NCI-H2081 (cell line): ENCODE measurements at places on chromosomes 5 and 9.

- no peak for DNase-seq
Observed at GRCh38 chr5:37886242-37886905, 46.5 kb upstream of the GDNF start.

GRCh38 chr9:35852876-35853865, 17.0 kb downstream of the OR13J1 start:
- DNase-seq = no peak

DNA sequence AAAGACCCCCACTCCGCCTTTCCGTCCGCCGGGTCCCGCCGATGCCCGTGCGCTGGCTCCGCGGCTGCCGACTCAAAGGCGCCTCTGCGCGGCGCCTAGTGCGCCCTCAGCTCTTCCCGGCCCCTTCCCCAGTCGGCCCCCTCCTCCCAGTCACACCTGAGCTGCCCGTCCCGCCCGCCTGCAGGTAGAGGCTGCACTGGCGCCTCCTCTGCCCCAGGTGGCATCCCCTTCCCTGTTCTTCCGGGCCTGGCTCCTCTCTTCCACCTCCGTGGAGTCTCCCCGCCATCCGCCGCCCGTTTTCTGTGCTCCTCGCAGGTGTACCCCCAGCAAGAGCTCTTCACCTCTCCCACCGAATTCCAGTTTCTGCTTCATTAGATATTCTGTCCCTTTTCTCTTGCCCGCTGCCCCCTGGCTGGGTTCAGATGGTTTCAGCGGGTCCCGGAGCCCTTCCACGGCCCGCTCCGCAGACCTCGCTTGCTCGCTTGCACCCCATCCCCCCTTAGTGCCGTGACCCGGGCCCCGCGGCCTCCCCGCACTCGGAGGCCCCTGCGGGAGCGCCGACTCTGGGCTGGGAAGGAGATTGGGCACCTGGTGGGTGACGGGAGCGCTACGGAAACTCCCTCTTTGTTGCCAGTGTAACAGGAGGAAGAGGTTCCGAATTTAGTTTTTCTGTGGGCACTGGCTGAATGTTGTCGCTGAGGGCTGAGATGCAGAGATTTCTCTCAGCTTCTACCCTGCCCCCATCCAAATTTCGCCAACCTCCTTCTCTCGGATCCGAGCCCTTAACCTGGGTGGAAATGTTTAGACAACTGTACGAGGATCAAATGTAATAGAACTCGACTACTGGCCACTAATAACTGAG, 809 bp downstream of the SLC44A1 start:
- DNase-seq = peak; percentile 49

DNA sequence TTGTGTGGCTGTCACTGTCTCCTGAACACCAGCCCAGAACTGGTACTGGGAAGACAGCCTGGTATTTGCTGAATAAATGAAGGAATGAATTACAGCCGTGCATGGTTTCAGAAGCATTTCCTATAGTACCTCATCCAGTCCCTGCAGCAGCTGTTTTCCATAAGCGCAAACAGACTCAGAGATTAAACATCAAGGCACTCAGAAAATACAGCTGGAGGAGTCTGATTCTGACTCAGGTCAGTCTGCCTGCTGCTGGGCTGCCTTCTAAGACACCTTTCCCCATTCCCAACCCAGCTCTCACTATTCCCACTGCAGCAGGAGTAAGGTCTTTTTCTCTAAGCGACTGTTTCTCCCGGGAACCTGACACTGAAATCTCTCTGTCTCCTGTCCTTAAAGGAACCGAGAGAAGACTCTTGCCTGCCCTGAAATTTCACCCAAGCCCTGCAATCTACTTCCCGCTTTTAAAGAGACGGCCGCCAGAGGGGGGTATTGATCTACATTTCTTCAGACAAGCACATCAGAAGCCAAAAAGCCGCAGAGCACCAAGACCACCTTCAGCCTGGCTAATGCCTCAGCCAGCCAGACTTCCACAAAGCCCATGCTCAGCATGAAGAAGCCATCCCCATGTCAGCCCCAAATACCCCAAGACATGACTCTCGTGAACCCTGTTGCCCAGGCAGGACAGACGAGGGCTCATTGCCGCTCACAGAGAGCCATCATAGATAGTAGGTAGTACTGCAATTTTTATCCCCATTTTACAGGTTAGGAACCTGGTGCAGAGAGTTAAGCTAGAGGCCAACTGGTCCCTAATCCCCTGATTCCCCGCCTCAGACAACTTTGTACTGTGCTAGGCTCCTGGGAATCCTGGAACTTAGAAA, 5.4 kb upstream of the FOXI1 start:
- no peak for DNase-seq

DNA sequence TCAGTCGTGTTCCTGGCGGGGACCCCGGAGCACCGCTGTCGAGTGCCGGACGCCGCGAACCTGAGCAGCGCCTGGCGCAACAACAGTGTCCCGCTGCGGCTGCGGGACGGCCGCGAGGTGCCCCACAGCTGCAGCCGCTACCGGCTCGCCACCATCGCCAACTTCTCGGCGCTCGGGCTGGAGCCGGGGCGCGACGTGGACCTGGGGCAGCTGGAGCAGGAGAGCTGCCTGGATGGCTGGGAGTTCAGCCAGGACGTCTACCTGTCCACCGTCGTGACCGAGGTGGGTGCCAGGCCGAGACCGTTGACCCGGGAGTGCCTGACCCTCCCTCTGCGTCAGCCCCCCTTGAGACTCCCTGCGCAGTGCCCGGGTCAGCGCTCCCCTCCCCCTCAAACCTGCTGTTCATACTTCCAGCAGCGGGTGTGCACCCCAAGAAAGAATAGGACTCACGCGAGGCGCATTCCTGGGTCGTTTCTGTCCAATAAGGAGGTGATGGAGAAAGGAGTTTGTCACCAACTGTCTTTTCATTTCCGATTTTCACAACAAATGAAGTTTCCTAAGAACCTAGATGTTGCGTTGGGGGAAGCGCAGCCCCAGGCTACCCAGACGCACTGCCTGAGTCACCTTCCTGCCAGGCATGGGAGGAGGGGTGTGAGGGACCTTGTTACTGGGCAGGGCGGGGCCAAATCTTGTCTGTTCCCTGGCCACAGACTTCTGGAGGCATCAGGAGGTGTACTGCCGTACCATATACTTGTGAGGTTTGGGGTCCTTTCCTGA, 722 bp downstream of the SLC22A4 start:
- no peak for DNase-seq

- peak; percentile 19 for DNase-seq
Observed at GRCh38 chr5:116553366-116553765, 21.3 kb downstream of the SEMA6A start.

DNA sequence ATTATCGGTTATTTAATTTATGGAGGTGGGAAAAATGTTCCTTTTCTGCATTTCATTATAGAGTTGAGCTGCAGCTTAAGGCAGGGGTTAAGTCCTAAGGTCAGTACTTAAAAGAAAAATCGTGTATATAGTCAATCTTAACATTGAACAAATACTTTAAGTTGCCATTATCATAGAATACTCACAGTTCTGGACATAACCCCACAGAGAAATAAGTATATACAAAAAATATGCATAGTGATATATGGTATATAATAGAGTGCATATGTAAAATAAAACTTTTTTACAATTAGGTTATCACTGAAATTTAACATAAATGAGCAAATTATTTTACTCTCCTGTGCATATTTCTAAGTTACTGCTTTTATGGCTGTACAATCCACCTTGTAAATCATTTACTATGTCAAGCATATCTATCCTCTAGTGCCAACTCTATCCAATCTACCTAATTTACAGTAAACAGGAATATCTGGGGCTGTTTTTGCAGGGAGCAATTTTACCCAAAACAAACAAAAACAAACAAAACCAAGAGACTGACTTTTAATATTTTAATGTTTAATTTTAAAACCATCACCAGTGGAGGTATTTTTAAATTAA, 28.8 kb downstream of the TTC39B start:
- DNase-seq = no peak

- DNase-seq = no peak
Observed at GRCh38 chr9:108662091-108662875, 193.5 kb downstream of the ACTL7B start.

DNA sequence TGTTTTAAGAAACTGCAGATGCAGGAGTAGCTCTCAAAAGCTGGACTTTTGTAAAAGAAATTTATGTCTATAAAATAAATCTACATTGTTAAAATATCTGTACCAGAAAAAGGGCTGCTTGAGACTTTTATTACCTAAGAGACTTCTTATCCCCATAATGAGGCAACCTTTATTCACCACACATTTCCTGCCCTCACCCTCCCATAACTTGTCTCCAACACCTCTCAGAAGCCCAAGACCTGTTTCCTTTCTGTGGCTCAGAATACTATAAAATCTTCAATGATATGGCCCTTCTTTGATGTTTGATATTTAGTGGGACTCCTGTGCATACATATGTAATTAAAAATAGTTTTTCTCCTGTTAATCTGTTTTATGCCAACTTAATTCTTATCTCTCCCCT, 141.5 kb upstream of the FER start:
- no peak for DNase-seq

- no peak for DNase-seq
Observed at GRCh38 chr5:9198394-9198793, 347.5 kb downstream of the SEMA5A start.

GRCh38 chr5:65822710-65823109, 100.7 kb downstream of the NLN start:
- DNase-seq = no peak

- DNase-seq = no peak
Observed at GRCh38 chr5:10637944-10638343, 74.1 kb downstream of the ANKRD33B start.

GRCh38 chr5:43225649-43226245, 33.7 kb downstream of the NIM1K start:
- DNase-seq = no peak

DNA sequence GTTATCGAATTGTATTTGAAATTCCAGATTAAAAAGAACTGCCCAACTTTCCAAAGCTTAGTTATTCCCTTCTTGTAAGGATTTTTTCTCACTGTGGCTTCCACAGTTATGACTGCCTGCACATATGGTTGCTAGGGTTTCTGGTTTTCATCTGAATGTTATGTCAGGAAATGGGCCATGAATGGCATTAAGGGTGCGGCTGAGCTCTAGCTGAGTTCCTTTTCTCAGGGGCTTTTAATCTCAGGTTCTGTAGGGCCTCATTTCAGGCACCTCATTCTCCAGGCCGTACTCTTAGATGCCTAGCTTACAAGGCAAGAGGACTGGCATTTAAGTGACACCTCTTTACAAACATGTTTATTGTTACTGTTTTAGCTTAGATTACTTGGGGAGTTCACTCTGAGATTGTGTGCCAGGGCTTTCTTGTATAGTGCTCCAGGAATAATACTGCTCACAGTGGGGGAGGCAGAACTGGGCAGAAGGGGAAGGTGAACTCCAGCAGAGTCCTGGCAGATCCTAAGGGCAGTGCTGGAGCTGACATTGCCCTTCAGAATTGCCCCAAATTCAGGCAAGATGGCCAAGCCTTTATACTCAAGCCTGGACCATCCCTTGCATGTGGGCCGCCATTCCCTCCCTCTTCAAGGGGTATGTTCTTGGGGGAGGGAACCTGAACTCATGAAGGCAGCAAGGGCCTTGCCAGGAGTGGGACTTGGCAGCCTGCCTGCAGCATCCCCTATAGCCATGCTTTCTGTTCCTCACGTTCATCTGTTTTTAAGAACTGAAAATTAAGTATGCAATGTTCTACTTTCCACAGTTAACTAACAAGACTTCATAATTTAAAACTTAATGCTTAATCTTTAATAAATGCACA, 111.5 kb downstream of the KDM4C start:
- DNase-seq = no peak

GRCh38 chr5:169213479-169213878, 87.5 kb downstream of the SLIT3 start:
- DNase-seq = no peak

DNA sequence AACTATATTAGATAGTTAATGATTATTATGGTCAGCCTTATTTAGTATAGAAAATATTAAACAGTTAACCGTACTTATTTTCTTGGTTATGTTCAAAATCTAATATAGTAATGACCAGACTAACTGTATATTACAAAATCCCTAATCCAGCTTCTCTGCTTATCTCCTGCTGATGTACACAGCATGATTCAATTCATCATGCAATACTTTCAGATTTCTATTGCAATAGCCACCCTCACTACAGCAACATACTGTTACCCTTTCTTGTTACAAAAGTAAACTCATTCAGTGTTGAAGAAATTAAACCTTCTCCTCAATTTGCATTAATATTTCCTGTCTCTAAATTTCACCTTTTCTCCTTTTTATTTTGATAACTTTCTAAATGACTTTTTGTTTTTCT, 1375.0 kb upstream of the NUDT12 start:
- DNase-seq = no peak

GRCh38 chr5:80704221-80704620, 49.4 kb upstream of the DHFR start:
- no peak for DNase-seq

DNA sequence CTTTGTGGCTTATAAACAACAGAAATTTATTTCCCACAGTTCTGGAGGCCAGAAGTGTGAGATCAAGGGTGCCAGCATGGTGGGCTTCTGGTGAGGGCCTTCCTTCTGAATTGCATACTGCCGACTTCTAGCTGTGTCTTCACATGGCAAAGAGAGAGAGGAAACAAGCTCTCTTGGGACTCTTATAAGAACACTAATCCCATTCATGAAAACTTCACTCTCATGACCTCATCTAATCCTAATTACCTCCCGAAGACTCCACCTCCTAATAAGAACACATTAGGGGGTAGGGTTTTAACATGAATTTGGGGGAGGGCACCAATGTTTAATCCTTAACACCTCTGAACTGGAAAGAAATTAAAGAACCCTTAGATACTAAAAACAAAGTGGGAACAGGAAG, 75.9 kb upstream of the MINAR2 start:
- DNase-seq = no peak

DNA sequence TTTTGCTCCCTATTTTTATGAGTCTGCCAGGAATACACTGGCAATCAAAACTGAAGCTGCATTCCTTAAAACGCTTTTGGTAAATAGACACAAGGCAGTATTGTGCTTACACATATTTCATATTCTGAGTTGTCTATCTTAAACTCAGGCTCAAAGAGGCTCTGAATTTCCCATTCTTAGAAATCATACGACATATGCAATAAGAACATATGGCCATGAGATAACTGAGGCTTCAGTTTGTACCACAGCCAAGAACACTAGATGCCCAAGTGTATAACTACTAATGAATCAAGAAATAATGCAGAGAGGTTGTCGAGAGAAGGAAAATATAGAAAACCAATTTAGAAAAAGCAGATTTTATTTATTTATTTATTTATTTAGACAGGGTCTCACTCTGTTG, 357.4 kb downstream of the NDUFS4 start:
- no peak for DNase-seq

GRCh38 chr9:116605060-116605459, 82.0 kb upstream of the TRIM32 start:
- no peak for DNase-seq

GRCh38 chr5:98635656-98636055, 137.8 kb upstream of the RGMB start:
- no peak for DNase-seq

- no peak for DNase-seq
Observed at GRCh38 chr5:28313953-28314352, 1275.6 kb upstream of the CDH9 start.

- DNase-seq = no peak
Observed at GRCh38 chr5:43592363-43592762, 10.6 kb upstream of the NNT start.

DNA sequence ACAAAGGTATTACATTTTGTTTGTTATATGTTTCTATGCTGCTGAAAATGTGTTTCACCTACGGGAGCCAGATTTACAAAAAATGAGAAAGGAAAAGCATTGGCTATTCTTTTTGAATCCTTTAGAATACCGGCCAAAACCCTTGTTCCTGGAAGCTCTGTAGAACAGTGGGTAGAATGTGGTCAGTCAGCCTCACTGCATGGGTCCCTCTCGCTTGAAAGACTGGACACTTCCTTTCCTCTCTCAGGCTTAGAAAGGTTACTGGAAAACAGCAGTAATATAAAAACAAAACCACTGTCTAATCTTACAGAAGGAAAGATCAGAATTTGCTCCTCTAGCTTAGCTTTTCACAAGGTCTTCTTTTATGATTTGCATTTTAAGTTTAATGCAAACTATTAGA, 45.1 kb downstream of the OSTF1 start:
- DNase-seq = no peak
